IMR-90 (cell line): ENCODE measurements at places on chromosomes 1 and 21. TPM values are rescaled to one million over a fixed set of nuclear protein-coding genes. Genes with fewer than 3 reads are reported as not detected.

The HLCS gene
- total RNA-seq = 18.1 and 21.0 TPM in 2 replicates

- DNase-seq = peak; percentile 45
These were observed 33.8 kb downstream of the HS2ST1 start for GRCh38 chr1:86948212-86948611.

GRCh38 chr1:179205284-179205683, 24.2 kb downstream of the ABL2 start:
- DNase-seq = no peak

DNA sequence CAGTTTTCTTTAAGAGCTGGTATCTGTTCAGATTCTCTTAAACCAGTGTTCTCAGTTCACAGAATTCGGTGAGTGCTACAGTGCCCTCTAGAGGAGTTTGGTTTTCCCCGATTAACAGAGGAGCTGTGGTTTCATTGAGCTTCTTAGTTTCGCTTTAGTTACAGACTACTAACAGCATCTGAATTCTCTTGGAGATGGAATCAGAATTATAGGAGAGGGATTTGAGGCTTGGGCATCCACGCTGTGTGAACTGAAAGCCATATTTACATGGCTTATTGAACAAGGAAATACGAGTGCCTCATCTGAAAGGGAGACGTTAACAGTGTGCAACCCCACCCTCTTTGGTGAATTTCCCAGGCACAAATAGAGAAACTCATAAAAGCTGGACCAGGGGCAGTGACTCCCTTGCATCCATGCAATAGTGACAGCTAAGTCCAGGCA, 202.0 kb downstream of the USH2A start:
- peak; percentile 86 for DNase-seq

The MAP3K21 gene
- 0.18 and 0.28 TPM in 2 replicates for total RNA-seq

The C4BPA gene
- not detected in 2 replicates for total RNA-seq

The LCE1C gene
- total RNA-seq = not detected in 2 replicates

- DNase-seq = no peak
These were observed 640 bp downstream of the JTB start for GRCh38 chr1:153976819-153977249.

The LRRC38 gene
- total RNA-seq = not detected in 2 replicates

The FCRL4 gene
- not detected in 2 replicates for total RNA-seq

GRCh38 chr1:82065916-82066315, 265.2 kb downstream of the ADGRL2 start:
- no peak for DNase-seq

The BRINP3 gene
- under 0.01 and 0.36 TPM in 2 replicates for total RNA-seq

The OR2T2 gene
- not detected in 2 replicates for total RNA-seq

The NUP210L gene
- under 0.01 TPM in 2 replicates for total RNA-seq

GRCh38 chr1:5888606-5889211, 103.5 kb downstream of the NPHP4 start:
- no peak for DNase-seq

DNA sequence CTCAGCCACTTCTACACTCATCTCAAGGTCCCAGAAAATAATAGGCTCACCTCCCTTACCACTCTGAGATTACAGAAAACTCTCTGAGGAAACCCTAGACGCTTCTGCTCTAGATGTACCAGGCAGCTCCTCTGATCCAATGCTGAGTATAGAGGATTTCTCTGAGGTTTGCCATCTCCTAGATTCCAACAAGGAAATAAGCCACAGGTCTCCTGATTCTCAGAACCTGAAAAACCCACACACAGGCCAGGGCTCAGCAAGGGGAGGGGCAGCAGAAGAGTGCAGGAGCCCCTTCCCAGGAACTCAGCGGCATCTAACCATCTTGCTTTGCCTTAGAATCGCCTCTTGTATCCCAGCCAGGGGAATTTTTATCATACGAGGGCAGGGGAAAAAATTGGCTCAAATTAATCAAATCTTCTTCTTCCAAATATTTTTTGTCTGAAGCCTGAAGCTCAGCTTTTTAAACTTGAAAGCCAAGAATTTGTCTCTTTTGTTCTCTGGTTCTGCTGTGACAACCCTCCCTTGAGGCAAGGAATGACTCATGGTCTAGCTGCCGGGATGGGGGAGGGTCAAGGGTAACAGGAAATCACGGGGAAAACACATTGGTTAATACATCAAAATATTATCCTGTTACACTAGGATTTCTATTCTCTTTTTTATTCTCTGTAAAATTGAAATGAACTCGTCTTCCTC, 30.8 kb downstream of the GORAB start:
- DNase-seq = peak; percentile 87

The INAVA gene
- total RNA-seq = under 0.01 TPM in 1 of 2 replicates, not detected in the other

- no peak for DNase-seq
These were observed 78.4 kb upstream of the KCNA3 start for GRCh38 chr1:110752941-110753725.

- DNase-seq = no peak
These were observed 65.5 kb upstream of the PALMD start for GRCh38 chr1:99580451-99580850.

The VHLL gene
- total RNA-seq = 0.28 TPM in 1 of 2 replicates, not detected in the other

The SYT6 gene
- not detected in 2 replicates for total RNA-seq

GRCh38 chr1:227786673-227787512, 28.6 kb upstream of the PRSS38 start:
- no peak for DNase-seq

DNA sequence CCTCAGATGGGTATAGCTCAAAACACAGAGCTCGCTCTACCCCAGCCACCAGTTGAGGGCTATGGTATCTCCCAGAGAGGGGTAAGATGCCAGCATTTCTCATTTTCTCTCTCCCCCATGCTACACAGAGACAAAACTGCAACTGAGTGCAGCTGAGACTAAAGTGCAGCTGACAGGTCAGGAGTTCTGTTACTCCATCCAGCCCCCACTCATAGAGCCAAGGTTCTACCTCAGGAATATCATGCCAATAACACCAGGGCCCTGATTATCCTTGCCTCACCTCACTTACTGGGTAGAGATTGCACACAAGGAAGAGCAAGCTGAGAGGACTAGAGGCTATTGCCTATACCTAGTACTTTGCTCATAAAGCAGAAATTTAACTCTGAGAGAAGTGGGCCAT, 34.6 kb downstream of the DPYD start:
- DNase-seq = no peak

The NKAIN1 gene
- total RNA-seq = under 0.01 TPM in 2 replicates

The ITGB2 gene
- total RNA-seq = not detected in 2 replicates

DNA sequence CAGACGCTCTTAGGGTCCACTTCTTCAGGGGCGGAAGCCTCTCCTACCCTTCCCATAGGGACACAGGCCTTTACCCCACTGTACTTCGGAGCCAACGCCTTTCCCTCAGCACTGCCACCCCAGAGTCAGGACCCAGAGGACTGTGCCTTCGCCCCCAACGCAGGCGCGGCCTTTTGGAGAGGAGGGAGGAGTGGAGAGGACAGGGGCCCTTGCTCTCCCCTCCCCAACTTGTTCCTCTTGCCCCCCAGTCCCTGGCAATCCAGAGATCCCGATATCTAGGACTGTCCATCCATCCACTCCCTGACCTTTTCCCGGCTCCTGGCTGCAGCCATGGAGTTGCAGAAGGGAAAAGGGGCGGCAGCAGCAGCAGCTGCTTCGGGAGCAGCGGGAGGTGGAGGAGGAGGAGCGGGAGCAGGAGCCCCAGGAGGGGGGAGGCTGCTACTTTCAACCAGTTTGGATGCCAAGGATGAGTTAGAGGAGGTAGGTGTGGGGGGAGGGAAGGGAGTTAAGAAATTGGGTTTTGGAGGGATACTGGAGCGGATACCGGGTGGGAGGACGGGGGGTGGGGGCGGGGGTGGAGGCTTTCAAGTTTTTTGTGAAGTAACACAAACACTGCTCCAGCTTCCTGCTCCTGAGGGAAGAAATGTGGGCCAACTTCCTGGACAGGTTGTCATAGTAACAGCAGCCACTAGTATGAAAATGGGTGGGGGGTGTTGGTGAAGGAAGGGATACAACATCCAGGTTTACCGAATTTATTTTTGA, 636 bp downstream of the INTS3 start:
- DNase-seq = peak; percentile 48

GRCh38 chr1:228066891-228067654, 15.4 kb upstream of the ARF1 start:
- no peak for DNase-seq

GRCh38 chr1:108889706-108890384, 13.1 kb downstream of the GPSM2 start:
- DNase-seq = no peak

The CYP4Z1 gene
- total RNA-seq = not detected in 2 replicates

The CR1 gene
- not detected in 2 replicates for total RNA-seq

DNA sequence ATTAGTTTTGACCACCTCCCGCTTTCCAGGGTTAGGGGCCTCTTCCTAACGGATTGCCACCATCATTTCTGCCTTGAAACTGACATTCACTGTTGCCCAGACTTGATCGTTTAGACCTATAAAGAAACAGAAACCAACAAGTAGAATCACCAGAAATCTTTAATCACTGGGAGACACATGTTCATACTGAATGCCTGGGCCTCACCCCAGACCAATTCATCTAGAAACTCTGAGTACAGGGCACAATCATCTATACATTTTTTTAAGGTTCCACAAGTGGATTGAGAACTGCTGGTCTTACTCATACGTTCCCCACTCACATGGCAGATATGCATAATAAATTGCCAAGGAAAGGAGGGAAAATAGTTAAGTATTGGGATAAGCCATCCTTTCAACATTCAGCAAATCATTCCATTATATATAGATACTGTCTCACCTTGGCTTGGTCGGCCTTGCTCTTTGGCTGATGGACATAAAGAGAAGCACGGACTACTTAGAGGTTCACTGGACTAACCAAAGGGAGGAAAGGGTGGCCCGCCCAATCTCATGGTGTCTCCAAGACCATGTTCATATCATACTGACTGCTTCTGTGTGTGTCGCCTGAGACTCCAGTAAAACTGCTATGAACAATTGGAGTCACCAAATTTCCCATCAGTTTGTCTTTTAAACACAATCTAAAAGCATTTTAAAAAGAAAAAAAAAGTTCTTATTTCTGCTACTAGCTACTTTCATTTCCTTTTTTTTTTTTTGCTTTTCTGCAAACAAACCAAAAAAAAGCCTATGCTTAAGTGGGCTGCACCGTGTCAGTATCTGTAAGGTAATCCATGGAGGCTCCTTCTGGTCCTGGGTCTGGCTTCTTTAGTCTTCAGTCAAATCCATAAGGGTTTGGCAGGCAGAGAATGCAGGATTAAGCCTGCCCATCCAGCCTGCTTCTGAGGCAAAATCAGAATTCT, 9.4 kb upstream of the TARBP1 start:
- no peak for DNase-seq

GRCh38 chr1:223087291-223088255, 55.5 kb downstream of the TLR5 start:
- peak; percentile 20 for DNase-seq

DNA sequence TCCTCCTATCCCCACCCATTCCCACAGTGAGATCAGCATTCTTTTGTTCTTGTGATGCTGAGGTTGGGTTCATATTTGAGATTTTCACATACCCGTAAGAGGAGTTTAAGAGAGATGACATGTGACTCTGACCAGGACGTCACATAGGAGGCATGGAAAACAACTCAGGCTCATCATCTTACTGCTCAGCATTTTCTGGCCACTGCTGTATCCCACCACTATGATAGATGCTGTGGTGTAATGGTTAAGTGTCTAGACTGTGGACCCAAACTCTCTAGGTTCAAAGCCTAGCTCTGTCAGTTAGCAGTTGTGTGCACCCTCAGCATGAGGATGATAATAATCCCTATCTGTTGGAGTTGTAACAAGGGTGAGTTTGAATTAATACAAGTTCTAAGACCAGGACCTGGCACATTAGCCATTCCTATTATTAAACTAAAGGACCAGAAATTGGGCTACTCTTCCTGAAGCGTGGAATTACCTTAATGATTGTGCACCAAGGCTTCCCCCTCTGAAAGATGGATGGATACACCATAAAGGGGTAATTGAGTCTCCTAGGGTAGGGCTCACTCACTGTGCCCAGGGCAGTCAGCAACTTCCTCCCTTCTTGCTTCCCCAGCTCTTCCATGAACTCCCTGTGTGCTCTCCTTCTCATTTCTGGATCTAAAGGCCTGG, 40.9 kb downstream of the LGR6 start:
- peak; percentile 37 for DNase-seq

DNA sequence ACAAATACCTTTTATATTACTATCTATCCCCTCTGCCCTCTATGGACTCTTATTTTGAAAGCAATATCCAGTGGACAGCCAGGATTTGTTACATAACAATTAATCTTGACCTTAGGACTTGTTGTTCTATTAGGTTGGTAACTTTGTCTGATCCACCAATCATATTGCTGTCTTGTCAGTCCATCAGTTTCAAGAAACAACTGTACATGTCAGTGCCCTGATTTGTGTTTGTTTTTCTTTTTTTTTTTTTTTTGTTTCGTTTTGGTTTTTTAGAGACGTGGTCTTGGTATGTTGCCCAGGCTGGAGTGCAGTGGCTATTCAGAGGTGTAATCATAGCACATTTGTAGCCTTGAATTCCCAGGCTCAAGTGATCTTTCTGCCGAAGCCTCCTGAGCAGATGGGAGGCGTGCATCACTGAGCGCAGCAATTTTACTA, 1.5 kb upstream of the SCP2 start:
- no peak for DNase-seq

DNA sequence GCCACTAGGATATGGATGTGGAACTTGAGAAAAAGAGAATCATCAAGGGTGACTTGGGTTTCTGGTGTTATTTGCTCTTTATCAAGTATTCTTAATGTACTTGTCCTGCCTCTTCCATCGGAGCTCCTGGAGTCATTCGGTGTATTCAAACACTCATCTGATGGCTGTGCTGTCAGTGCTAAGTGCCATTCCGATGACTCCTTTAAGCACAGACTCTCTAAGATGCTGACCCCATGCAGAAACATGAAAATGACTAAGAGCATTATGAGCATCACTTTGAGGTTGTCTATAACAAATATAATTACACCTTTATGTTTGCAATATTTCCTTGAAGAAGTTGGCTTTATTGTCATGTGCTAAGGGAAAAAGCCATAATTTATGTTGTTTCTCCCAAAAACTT, 11.3 kb upstream of the RPL5 start:
- DNase-seq = peak; percentile 56

The TMEM59 gene
- total RNA-seq = 199 and 241 TPM in 2 replicates

- DNase-seq = peak; percentile 80
These were observed 155.4 kb downstream of the CLEC20A start for GRCh38 chr1:178341261-178341956.

- DNase-seq = no peak
These were observed 246.9 kb downstream of the MATN1 start for GRCh38 chr1:30476476-30476875.

GRCh38 chr1:60600532-60600931, 481.8 kb upstream of the NFIA start:
- no peak for DNase-seq

DNA sequence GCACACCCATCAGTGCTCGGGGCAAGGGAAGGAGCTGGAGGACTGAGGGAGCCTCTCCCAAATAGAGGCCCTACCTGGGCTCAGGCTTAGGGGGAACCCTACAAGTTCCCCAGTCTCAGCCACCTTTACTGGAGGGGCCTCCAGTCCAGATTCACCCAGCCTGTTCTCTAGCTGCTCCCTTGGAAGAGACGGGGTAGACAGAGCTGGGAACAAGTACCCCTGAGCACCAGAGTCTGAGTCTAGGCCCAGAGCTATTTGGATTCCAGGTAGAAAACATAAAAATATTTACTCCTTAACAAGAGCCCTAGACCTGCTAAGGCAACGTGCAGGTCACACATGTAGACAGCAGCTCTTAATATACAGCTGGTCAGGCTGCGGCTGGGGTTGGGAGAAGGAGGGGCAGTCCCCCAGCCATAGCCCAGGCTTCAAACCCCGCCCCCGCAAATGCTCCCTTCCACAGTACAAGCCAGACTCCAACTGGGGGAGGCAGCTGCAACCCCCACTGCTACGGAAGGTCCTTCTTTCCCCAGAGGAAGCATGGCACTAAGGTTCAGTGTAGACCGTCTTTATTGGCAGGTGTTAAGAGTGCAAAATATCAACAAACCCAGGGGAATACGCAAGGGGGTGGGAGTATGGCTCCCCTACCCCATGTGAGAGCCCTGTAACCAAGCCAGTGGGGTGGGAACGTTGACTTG, 8.0 kb downstream of the TENT5B start:
- DNase-seq = peak; percentile 67
